Psoas muscle (tissue), 8 donors: ENCODE measurements at places on chromosomes 12 and 14. TPM values are rescaled to one million over a fixed set of nuclear protein-coding genes. Genes with fewer than 3 reads are reported as not detected.
A peak's percentile ranks its signal among the peaks of the same experiment; 100 is the strongest.

The FGF23 gene
- not detected for polyA plus RNA-seq

The BCAT1 gene
- polyA plus RNA-seq, result 1.2 TPM

The R3HDM2 gene
- polyA plus RNA-seq, result 20.9 TPM

The HOMEZ gene
- 4.5 TPM for polyA plus RNA-seq

DNA sequence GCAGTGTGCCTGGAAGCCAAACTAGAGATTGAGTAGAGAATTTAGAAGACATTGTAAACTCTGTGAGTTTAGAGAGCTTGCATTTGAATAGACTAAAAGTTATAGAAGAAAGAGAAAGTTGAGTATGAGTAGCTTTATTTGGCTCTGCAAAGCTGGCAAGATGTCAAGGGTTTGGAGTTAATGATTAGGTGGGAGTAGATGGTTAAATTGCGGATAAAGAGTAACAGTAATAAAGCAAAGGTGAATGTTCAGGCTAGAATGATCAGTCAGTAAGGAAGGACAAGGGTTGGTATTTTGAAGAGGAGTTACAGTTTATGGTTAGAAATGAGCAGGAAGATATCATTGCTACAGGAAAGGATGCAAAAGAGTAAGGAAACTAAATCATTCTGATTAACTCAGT lies 5.2 kb downstream of the PPM1A start:
- no peak for DNase-seq

- DNase-seq, result peak; percentile 46
Observed at GRCh38 chr14:90522571-90523191, 125.9 kb downstream of the CALM1 start.

DNA sequence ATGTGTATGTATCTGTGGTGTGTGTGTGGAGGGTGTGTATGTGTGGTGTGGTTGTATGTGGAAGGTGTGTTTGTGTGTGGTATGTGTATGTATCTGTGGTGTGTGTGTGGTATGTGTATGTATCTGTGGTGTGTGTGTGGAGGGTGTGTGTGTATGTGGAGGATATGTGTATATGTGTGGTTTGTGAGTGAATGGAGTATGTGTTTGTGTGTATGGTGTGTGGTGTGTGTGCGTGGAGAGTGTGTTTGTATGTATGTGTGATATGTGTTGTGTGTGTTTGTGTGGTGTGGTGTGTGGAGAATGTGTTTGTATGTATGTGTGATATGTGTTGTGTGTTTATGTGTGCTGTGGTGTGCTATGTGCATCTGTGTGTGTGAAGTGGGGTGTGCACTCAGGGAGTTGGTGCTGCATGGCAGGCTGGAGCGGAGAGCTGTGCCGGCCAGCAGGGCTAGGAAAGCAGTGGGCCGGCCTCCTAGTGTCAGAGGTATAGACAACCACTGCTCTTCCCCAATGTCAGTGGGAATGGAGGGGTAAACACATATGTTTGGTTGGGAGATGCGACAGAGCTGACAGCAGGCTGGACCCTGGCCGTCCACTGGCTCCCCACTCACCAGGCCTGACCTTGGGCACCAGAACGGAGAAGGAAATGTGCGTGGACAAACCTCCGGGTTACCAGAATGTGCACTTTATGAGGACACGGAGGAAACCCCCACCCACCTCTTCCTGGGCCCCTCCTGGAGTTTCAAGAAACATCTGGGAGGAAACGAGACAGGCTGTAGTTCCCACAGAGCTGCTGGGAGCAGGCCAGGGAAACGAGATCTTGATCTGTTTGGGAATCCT lies 60.7 kb downstream of the CLMN start:
- no peak for DNase-seq

DNA sequence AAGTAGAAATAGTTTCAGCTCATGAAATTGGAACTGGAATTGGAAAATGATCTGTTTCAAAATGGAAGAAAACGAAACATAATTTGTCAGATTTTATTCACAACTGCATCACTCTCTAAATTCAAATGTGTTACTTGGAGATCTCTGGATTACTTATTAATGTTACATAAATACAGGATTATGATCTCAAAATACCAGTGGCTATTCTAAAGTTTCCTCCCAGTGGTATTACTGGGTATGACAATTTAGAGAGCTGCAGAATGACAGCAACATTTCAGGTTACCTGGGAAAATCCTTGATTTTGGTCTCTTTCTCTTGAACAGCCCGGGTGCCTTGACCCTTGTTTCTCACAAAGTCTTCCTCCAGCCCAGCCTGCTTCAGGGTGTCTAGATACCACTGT lies 14.2 kb downstream of the FAM161B start:
- DNase-seq, result no peak

GRCh38 chr12:84508851-84509260 lies 403.7 kb downstream of the SLC6A15 start:
- peak; percentile 52 for DNase-seq

DNA sequence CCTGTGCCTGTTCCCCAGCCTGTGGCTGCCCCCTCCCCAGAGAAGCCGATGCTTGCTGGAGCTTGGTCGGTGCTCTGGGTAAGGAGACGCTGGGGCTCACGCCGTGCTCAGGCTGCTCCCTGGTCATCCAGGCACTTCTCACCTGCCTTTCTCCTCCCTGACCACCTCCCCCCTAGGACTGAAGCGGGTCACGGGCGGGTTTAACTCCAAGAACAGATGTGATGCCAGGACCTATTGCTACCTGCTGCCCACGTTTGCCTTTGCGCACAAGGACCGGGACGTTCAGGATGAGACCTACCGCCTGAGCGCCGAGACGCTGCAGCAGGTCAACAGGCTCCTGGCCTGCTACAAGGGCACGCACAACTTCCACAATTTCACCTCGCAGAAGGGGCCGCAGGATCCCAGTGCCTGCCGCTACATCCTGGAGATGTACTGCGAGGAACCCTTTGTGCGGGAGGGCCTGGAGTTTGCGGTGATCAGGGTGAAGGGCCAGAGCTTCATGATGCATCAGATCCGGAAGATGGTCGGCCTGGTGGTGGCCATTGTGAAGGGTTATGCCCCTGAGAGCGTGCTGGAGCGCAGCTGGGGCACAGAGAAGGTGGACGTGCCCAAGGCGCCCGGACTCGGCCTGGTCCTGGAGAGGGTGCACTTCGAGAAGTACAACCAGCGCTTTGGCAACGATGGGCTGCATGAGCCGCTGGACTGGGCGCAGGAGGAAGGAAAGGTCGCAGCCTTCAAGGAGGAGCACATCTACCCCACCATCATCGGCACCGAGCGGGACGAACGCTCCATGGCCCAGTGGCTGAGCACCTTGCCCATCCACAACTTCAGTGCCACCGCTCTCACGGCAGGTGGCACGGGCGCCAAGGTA lies 8.4 kb upstream of the EP400 start:
- DNase-seq, result no peak

GRCh38 chr12:74235342-74235741 lies 302.3 kb upstream of the ATXN7L3B start:
- no peak for DNase-seq

DNA sequence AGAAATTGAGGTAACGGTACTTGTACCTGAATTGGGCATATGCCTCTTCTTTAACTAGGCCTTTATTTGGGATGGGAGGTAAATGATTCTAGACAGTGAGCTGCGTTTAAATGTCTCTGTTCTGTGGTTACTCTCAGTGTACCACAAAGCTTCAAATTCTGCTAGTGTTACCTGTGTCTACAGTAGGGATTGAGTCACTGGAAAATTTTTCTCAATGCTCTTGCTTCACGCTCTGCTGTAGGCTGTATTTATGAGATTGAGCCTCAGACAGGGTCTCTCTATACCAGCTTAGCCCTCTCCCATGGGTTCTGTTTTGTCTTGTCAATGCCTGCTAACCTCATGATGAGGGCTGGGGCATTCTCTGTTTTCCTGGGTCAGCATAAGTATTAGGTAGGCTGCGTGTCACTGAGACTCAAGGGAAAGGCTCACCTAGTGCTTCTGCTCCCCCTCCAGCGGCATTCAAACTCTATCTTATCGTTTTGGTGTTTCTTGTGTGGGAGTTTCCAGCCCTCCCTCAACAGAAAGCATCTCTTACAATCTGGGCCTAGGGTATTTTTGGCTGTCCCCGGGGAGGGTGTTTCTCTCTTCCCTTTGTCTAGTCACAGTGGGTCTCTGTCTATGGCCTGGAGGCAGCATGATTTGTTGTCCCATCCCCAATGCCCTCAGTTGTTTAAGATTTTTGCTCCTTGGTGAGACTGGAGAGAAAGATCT lies 285.8 kb downstream of the ADGRD1 start:
- no peak for DNase-seq

GRCh38 chr14:76908834-76909233 lies 82.6 kb downstream of the LRRC74A start:
- DNase-seq, result no peak
